ENCODE measurements at places on chromosomes 7 and 10. TPM values are rescaled to one million over a fixed set of nuclear protein-coding genes. Genes with fewer than 3 reads are reported as not detected.

GRCh38 chr10:100715101-100715444 is 30.3 kb upstream of the PAX2 start:
- no peak for DNase-seq

The GJC3 gene
- 0.52 TPM for total RNA-seq

- DNase-seq: no peak
Measured at GRCh38 chr7:92769394-92769699, 67.0 kb downstream of the CDK6 start.

- DNase-seq: no peak
Measured at GRCh38 chr7:98230746-98231471, 19.7 kb downstream of the BHLHA15 start.

GRCh38 chr7:15199482-15199881 is 296.9 kb upstream of the DGKB start:
- no peak for DNase-seq

DNA sequence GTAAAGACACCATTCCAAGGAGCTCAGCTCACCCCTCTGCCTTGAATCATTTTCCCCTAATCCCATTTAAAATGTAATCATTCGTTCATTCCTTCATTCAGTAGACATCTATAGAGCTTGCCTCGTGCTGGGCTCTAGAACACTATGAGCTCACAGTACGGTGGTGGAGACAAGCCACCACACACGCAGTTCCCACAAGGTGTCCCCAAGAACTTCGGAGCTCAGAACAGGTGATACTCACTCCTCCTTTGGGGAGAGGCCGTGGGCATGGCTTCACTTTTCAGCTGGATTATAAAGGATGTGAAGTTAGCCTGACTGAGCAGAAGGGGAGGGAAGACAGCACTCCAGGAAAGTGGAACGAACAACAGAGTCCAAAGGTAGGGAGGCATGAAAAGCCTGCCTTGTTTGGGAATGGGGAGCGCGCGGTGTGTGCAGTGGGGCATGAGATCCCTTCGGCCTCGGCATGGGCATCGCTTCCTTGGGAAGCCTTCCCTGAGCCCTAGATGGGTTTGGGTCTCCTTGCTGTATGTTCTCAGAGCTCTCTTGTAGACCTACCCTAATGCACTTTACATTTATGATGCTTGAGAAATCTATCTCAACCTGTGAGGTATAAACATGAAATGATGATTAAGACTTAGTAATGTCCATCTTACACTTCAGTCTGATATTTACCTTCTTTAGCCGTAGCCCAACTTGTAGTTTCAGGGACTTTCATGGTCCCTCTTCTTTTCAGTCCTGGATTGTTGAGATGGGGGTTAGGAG is 809 bp upstream of the OGA start:
- no peak for DNase-seq

GRCh38 chr7:26156451-26157420 is 4.7 kb downstream of the NFE2L3 start:
- peak; percentile 61 for DNase-seq

GRCh38 chr7:24572393-24572996 is 757 bp upstream of the PALS2 start:
- no peak for DNase-seq

GRCh38 chr10:122140461-122140902 is 130.6 kb upstream of the BTBD16 start:
- no peak for DNase-seq

GRCh38 chr7:20035279-20035875 is 181.8 kb downstream of the MACC1 start:
- DNase-seq: no peak

The GDF10 gene
- total RNA-seq: 4.1 TPM

GRCh38 chr7:39421661-39422060 is 144.5 kb upstream of the YAE1 start:
- DNase-seq: no peak

The BAMBI gene
- 0.44 TPM for total RNA-seq

The TMEM26 gene
- not detected for total RNA-seq

DNA sequence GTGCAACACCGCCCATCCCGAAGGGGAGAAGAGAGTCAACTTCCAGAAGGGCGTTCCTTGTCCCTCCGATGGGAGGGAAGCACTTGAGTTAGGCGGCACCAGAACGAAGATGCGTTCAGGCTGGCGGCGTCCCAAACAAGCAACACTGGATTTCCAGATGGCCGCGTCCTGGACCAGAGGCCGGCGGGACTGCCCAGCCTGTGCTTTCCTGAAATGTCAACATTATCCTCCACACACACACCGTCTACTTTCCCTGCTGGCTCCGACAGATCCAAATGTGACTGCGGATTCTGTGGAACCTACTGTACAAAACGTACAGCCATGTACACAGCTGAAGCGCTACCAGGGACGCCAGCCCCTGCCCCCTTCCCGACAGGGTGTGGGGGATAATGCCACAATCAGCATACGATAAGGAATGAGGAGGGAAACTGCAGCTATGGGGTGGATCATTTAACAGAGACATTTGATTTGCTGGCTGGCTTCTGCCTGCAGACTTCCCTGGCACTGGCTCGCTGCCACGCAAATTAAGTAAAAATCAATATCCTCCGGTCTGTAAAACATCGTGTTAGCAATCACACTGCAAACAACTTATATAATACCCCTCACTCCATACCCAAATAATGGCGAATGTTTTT is 82.1 kb downstream of the ZRANB1 start:
- DNase-seq: no peak

DNA sequence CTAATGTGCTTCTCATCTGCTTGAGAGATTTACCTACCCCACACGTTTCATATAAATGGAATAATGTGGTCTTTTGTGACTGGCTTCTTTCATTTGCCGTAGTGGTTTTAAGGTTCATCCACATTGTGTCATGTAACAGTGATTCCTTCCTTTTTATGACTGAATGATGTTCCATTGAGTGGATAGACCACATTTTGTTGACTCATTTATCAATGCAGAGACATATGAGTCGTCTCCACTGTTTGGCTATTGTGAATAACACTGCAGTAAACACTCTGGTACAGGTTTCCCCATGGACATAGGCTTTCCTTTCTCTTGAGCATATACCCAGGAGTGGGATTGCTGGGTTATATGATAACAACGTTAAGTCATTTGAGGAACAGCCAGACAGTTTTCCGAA is 2.0 kb upstream of the AOC1 start:
- DNase-seq: no peak

DNA sequence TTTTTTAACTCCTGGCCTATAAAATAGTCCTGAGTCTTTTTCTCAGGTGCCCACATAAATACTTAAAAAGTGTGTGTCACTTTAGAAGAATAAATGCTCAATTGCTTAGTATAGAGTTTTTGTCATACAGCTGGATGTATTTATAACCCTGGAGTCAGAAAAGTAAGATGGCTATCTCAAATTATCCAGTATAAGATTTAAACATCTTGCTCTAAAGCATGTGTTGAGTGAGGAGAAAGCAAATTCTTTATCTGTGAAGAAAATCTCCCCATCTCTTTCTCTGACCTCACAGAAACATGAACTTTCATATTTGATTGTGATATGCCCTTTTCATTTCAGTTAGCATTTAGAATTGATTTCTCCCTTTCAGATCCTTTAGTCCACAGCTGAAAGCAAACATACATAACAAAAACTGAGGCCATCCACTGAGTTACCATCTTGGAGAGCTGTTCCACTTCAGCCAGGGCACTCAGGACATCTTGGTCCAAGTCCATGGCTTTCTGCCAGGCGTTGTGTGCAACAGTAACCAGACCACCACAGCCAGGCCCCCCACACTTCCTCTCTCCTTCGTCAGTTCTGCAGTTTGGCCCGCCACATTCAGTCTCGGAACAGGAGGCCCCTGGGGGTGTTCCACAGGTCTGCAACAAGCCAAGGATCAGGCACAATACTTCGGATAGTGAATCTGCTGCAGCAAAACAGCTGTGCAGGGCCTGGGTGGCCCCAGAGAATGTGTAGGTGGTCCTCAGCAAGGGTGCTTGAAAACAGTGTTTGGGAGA is 40.9 kb downstream of the DLD start:
- no peak for DNase-seq

GRCh38 chr10:6114299-6114698 is 25.5 kb downstream of the RBM17 start:
- DNase-seq: no peak

- no peak for DNase-seq
Measured at GRCh38 chr7:112101201-112101846, 104.9 kb downstream of the DOCK4 start.

The TFR2 gene
- total RNA-seq: 11.1 TPM

GRCh38 chr10:78504181-78504580 is 470.5 kb downstream of the RPS24 start:
- DNase-seq: no peak

DNA sequence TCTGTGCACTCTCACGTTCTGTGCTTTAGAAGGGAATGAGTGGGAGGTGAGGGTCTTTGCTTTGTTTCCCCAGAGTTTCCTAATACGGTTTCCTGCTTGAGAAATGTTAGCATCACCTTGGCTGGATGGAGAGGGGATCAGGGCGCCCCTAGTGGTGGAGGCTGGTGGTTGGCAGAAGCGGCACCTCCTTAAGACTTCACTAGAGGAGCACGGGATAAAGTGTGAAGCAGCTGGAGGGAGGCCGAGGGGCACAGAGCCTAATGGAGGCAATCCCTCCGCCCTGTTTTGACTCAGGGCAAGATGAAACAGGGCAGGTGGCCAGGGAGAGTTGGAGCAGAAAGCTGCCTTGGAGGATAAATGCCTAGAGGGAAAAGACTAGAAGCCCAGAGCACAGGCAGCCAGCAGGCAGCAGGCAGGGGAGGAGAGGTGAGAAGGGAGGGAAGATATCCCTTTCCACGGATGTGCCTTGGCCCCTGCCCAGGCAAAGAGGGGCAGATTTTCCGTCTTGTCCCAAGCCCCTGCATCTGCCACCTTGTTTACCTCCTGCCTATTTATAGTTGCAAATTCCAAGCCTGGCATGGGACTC is 56.0 kb upstream of the BTRC start:
- peak; percentile 75 for DNase-seq

The PLEKHA1 gene
- total RNA-seq: 18.8 TPM

- no peak for DNase-seq
Measured at GRCh38 chr7:29208410-29209250, 14.1 kb downstream of the CHN2 start.

- DNase-seq: no peak
Measured at GRCh38 chr7:30321882-30322192, 37.4 kb downstream of the ZNRF2 start.

The BAIAP2L1 gene
- 2.3 TPM for total RNA-seq

- DNase-seq: no peak
Measured at GRCh38 chr7:12028508-12028907, 182.6 kb upstream of the TMEM106B start.

DNA sequence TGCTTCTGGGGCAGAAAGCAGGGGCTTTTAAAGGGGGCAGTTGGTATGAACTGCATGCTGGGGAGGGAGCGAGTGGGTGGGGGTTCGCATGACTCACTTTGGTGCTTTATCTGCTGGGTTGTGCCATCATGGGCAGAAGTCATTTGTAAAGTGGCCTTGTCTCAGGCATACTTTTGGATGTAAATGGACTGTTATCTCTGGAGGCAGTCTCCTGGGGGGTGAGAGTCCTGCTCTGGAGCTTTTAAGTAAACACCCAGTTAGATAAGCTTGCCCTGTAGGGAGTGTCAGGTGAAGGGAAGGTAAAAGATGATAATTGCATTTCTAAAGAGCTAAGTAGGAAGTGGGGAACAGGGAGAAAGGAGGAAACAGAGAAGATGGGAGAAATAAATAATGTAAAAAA is 1.6 kb upstream of the GSTO1 start:
- no peak for DNase-seq

The FGFR2 gene
- total RNA-seq: not detected

GRCh38 chr10:110498087-110498981 is 627 bp downstream of the DUSP5 start:
- peak; percentile 71 for DNase-seq

The WNT16 gene
- not detected for total RNA-seq

The GNAT3 gene
- total RNA-seq: not detected

DNA sequence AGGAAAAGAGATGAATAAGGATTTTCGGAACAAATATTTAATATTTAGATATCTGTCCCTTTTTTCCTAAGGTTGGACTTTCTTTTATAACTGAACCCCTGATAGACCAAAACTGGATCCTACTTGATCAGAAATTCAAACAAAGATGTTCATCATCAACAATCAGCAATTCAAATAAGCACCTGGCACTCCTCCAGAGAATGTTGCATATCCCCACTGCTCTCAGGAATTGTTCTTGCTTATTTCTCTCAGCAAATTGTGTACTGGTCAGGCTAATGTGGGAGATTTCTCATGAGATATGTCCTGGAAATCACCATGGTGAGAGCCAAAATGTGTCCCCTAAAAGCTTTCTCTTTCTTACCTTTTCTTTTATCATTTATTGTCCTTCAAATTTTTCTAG is 40.3 kb upstream of the LHFPL3 start:
- DNase-seq: no peak

The LEP gene
- total RNA-seq: not detected

DNA sequence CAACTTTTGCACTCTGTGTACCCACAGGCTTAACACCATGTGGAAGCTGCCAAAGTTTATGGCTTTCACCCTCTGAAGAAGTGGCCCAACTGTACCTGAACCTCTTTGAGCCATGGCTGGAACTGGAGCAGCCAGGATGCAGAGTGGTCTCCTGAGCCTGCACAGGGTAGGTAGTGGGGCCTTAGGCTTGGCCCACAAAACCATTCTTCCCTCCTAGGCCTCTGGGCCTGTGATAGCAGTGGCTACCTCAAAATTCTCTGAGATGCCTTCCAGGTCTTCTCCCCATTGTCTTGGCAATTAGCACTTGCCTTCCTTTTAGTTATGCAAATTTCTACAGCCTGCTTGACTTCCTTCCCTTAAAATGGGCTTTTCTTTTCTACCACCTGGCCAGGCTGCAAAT is 19.3 kb upstream of the SPAM1 start:
- DNase-seq: no peak
